ENCODE measurements at places on chromosomes 11 and 22.

- no peak for DNase-seq
Measured at GRCh38 chr11:111352231-111352746, 26.8 kb downstream of the POU2AF1 start.

- DNase-seq: no peak
Measured at GRCh38 chr22:18042685-18043084, 18.3 kb upstream of the MICAL3 start.

- no peak for DNase-seq
Measured at GRCh38 chr11:46330563-46331281, 16.5 kb upstream of the DGKZ start.

DNA sequence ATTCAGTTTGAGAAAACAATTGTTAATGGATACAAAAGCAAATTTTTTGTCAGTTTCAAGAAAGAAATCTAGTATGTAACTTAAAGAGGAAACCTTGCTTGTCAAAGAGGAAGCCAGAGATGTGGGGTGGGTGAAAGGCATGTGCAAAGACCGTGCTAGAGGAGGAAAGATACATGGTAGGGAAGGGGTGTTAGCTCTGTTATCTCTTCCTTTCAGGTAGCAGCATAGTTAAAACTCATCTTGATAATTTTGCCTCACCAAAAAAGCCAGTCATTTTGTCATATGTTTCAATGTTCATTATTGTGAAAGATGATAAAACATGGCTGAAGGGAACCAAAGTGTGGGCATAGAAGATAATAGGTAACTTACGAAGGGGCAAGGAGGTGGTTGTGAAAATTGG lies 2.6 kb upstream of the MS4A2 start:
- DNase-seq: no peak

DNA sequence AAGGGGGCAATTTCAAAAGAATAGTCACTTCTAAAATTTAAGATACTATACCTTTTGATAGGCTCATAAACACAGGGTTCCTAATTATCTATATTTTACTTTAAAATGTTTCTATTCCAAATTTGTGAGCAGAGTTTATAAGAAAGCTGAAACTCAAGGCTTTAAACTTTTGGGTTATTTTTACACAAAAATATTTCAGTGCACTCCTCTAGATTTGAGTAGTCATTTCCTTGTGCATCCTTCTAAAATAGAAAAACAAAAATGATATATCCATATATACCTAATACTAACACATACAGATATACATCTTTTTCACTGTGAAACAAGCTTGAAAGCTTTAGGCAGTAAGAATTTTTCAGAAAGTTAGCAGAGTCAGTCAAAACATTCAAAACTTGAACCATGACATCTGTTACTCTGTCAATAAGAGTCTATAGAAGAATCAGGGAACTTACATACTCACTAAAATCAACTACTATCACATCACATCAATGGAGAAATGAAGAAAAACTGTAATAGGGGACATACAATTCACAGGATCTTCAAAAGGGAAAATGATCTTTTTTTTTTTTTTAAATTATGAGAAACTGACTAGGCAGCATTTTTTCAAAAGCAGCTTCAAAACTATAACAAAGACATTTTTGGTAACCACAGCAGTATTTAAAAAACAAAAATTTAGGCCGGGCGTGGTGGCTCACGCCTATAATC lies 5.1 kb downstream of the PHF21A start:
- DNase-seq: no peak

DNA sequence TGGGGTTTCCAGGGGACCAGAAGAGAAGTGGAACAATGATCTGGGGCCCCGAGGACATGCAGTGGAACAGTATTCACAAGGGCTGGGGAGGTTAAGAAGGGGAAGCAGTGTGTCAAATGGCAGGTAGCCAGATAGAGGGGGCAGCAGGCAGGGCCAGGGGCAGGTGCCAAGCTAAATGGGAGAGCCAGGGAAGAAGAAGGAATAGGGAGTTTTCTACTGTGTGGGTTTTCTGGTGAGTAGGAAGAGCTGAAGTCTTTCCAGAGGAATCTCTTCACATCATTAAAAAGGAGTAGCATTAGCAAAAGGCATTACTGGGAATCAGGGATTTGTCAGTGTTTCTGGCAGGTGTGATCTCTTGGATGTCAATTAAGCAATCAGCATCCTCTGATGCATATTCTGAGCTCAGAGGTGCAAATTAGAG lies 55.8 kb downstream of the IRAG1 start:
- no peak for DNase-seq

All from neuronal stem cell (in vitro differentiated cells).